ENCODE measurements at places on chromosomes 7 and 10.

- DNase-seq = no peak
These were observed 317.1 kb upstream of the SEMA3C start for GRCh38 chr7:81235997-81236396.

- DNase-seq = no peak
These were observed 139.5 kb downstream of the TCF7L2 start for GRCh38 chr10:113089551-113089950.

DNA sequence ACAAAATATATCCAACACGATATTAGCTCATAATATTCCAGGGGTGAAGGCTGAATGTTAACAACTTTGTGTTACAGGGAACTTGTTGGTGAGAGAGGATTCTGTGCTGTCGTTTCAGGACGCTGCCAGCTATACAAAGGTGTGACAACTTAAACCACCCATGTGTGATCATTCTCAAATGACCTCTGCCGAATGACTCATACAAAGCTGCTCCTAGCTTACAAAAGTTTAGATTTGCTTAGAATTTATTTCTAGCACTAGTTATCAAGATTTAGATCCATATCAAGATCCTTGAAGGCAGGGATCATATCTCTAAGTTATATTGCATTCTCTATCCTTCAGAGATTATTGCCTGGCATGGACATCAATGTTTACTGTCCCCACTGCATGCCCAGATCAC lies 65.3 kb downstream of the COBL start:
- no peak for DNase-seq

GRCh38 chr7:28700790-28701203 lies 257.3 kb downstream of the TRIL start:
- no peak for DNase-seq

GRCh38 chr10:7409045-7409731 lies 1.6 kb downstream of the SFMBT2 start:
- DNase-seq = no peak
